ENCODE measurements at places on chromosomes 7 and 10.

DNA sequence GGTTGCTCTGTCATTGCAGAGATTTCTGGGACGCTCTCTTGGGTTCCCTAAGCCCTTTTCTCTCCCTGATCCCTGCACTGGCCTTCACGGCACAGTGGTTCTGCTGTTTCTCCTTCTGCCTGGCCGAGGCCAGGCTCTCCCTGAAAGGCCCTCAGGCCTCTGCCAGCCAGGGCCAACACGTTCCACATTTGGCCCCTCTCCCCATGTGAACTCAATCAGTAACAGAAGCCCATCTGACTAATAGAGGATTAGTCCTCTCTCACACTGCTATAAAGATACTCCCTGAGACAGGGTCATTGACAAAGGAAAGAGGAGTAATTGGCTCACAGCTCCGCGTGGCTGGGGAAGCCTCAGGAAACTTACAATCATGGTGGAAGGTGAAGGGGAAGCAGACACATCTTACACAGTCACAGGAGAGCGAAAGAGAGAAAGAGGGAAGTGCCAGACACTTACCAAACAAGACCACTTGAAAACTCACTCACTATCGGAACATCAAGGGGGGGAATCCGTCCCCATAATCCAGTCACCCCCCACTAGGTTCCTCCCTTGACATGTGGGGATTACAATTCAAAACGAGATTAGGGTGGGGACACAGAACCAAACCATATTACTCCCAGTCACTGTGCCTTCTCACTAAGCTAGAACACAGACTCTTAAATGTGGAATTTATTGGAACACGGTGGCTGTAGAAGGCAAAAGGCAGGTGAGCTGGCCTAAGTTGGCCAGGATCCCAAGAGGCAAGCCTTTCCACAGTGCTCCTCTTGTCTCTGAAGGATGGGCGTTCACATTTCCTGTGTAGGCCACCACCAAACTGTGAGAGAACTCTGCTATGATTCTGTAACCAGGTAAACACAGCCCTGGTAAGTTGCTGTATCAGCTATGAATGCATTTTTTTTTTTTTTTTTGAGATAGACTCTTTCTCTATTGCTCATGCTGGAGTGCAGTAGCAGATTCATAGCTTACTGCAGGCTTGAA is 8.8 kb downstream of the FZD8 start:
- DNase-seq: no peak

DNA sequence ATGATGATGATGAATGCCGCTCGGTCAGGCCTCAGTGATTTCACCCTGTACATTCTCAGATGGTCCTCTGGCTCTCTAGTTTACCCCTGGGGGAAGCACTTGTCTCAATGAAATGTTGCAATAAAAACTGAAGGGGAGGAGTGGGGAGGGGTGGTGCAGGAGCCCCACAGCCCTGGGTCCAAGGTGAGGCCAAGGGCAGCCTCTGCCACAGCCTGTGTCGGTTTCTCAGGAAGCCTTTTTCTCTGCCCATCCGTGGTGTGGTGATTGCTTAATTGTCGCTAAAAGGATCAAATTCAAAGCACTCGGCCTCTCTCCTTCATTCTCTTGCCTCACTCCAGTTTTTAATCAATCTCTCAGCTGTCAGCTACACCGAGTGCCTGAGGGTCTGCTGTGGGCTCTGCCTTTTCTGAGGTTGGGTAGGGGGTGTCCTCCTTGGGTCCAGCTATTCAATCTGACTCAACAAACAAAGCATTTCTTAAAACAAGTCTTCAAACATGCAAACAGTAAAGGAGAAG is 39.1 kb upstream of the HSPA12A start:
- no peak for DNase-seq

- no peak for DNase-seq
These were observed 283.1 kb downstream of the POM121L12 start for GRCh38 chr7:53318566-53318965.

DNA sequence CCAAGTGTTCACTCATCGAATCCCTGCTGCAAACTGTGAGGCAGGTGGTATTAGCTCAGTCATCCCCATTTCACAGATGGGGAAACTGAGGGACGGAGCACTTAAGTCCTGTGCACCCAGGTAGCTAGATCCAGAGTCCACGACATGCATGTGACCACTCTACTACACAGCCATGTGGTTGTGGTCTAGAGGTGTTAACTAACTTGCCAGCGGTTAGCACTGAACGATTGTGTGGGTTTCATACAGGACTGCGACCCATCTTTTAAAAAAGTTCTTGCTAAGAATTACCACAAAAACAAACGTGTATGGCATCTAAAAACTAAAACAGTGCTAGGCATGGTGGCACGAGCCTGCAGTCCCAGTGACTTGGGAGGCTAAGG is 16.1 kb upstream of the ABCC2 start:
- DNase-seq: no peak

DNA sequence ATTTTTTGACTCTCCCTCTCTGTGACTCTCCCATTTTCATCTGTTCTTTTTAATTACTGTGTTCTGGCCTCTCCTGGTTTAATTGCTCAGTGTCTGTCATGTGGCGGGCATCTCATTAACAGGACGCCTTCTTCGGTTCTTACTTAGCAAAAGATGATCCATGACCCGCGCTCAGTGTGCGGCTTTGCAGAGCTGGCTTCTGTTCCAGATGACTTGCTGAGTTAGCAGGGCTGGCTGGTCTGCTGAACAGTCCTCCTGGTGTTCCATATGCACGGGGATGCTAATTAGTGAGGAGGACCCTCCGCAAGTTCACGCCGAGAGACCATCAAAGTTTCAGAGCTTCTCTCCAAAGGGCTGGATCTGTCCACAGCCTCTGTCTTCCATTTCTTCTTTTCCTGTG is 258.6 kb upstream of the MKI67 start:
- no peak for DNase-seq

- no peak for DNase-seq
These were observed 42.0 kb downstream of the SRPK2 start for GRCh38 chr7:105346593-105347322.

DNA sequence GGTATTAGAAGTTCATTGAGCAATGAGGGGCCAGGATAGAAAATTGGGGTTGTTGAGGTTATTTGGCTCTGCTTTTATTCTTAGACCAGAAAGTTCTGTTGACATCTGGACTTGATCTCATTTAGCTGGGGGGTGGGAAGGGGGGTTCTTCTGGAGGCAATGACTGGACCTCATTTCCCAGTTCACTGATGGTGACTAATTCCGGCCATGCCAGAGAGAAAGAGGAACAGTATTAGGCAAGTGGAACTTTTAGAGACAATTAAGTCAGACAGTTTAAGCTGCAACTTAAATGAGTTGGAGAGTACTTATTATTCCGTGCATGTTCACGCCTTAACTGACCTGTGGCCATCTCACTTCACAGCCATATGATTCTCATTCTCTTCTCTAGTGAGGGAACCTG is 512.5 kb downstream of the REEP3 start:
- no peak for DNase-seq

DNA sequence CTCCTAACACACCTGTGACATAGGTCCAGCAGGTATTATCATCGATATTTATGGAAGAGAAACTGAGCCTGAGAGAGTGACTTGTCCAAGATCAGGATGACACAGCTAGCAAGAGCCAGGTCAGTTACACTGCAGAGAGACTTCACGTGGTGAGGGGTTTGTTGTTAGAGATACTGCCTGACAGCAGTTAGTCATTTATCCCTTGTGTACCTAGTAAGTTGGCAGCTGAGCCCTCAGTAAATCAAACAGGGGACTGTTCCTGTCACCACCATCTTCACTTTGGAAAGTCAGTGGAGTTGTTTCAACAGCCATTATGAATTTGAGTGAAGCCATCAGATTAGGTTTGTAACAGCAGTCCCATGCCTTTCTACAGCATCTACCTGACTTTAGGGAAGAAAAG is 87.5 kb upstream of the GATA3 start:
- no peak for DNase-seq

DNA sequence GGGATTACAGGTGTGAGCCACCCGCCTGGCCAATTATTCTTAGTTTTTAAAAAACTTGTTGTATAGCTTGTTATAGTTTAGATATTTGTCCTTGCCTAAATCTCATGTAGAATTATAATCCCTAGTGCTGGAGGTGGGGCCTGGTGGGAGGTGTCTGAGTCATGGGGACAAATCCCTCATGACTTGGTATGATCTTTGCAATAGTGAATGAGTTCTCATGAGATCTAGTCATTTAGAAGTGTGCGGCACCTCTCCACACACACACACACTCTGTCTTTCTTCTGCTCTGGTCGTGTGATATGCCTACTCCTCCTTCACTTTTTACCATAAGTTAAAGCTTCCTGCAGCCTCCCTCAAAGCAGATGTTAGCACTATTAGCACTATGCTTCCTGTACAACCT is 37.2 kb downstream of the FAM149B1 start:
- DNase-seq: no peak

DNA sequence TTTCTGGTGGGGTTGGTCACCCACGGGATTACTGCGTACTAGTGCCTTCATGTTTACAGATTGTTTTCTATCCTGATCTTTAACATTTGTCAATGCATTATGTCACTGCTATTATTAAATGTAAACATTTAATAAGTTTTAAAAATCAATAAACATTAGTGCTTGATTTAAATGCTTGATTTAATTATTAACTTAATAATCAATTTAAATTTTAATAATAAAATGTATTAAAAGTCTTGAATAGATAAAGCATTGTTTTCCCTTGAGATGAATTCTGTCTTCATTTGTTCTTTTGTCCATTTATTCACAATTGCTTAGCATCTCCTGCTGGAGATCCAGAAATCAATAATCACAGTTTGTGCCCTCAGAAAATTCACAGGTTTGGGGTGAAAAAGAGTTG is 201.8 kb upstream of the HDAC9 start:
- DNase-seq: no peak

Data from astrocyte of the spinal cord (primary cell).